ENCODE measurements at places on chromosomes 3 and 15.

DNA sequence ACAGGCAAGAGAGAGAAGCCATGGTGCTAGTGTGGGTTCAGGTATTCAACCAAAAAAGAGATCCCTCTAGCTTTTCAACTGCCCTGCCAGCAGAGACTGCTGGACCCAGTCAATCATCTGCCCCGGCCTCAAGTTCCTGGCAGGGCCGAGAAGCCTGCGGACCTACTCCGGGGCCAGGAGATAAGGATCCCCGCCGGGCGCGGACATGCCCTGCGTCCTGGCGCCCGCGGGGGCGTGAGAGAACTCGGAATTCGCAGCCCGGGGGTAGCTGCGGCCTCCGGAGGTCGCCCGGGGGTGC lies 821 bp upstream of the MAGI1 start:
- DNase-seq, result no peak

DNA sequence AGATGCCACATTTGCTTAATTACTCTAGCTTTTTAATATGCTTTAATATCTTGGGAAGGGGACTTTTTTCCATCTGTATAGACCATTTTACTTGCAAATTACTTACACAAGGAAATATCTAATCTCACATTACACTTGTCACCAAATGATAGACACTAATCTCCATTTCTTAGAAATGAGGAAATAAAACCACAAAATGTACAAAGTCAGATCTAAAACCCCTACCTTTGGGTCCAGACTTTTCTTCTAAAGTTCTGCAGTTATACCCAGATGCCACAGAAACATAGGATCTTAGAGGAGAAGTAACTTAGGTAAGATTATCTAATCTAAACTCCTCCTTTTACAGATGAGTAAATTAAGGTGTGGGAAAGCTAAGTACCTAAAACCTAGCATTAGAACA lies 44.3 kb downstream of the CD200R1L start:
- DNase-seq, result no peak

GRCh38 chr3:105773291-105773690 lies 95.5 kb downstream of the CBLB start:
- DNase-seq, result no peak

- no peak for DNase-seq
These were observed 566 bp downstream of the ETV5 start for GRCh38 chr3:186108106-186108940.

- no peak for DNase-seq
These were observed 30.3 kb upstream of the POLG start for GRCh38 chr15:89364741-89365450.

Measured in activated naive CD8-positive, alpha-beta T cell treated with anti-CD3 and anti-CD28 coated beads, Interleukin-2, amount 50 U/mL, for 16 hours (primary cell).